ENCODE measurements at places on chromosomes 11 and 22.

GRCh38 chr11:78400702-78401101 is 16.9 kb downstream of the GAB2 start:
- DNase-seq, result no peak

- DNase-seq, result no peak
These were observed 8.2 kb upstream of the NAP1L4 start for GRCh38 chr11:3000032-3000961.

DNA sequence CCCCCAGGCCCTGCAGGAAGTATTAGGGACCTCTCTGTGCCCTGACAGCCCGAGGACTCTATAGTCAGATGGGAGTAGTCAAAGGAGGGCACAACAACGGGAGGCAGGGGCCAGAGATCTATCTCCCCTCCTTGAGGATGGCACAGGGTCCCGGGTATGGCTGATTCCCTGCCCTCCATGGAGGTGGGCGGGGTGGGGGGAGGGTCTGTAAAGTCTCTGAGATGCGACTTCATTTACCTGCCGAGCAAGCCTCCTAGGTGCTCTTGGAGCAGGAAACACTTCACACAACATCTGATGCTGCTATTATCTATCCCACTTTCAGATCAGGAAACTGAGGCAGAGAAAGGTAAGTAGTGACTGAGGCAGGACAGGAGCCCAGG is 769 bp upstream of the CDC42EP1 start:
- DNase-seq, result no peak

DNA sequence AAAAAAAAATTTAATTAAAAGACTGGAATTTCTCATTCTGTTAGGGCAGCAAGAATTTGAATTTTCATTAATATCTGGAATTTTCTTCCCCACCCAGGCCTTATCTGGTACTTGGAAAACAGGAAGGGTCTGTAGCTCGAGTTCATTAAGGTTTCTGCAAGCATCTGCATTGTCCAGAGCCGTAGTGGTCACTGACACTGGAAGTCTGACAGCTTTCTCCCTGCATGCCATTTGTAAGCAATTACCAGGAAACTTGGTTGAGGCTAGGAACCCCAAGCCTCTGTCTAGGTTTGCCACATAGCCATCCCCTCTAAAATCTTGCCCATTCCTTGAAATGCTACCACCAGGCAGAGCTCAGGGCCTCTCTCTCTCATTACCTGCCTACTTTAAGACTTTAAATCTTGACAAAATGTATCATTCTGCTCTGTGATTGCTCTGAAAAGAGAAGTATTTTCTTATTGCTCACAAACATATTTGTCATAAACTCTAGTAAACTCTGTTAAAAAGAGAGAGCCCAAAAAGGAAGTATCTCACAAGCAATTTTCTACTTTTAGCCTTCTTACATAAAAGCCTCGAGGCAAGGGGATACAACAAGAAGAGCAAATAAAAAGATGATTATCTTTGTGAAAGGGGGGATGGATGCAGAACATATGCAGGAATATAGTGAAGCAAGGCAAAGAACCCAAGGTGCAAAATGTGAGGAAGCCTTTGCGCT is 5.5 kb upstream of the PGM2L1 start:
- DNase-seq, result no peak

GRCh38 chr22:42955087-42955635 is 59.8 kb downstream of the PACSIN2 start:
- no peak for DNase-seq

- no peak for DNase-seq
These were observed 555.8 kb downstream of the BRD1 start for GRCh38 chr22:49271831-49272230.

- no peak for DNase-seq
These were observed 30.1 kb upstream of the TMEM45B start for GRCh38 chr11:129785383-129786111.

DNA sequence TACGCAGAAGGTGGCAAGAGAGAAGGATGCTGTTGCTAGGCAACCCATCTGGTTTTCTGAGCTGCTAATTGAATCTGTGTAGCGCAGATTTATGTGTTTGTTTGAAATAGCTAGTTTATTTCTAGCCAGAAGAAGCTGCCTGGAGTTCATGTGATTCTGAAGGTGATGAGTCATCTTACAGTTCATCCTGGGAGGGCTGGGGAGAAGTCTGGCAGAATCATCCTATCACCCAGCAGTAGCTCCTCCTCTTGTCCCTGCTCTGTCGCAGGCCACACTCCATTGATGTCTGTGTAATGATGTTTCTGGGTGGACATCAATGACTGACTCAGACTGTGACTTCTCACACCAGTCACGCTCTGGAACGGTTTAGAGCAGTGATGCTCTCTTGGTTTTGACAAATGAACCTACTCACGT is 4.8 kb upstream of the FBXO7 start:
- DNase-seq, result no peak

- no peak for DNase-seq
These were observed 12.9 kb downstream of the CHEK2 start for GRCh38 chr22:28728621-28729313.

GRCh38 chr22:37012262-37012904 is 6.9 kb downstream of the TST start:
- no peak for DNase-seq

DNA sequence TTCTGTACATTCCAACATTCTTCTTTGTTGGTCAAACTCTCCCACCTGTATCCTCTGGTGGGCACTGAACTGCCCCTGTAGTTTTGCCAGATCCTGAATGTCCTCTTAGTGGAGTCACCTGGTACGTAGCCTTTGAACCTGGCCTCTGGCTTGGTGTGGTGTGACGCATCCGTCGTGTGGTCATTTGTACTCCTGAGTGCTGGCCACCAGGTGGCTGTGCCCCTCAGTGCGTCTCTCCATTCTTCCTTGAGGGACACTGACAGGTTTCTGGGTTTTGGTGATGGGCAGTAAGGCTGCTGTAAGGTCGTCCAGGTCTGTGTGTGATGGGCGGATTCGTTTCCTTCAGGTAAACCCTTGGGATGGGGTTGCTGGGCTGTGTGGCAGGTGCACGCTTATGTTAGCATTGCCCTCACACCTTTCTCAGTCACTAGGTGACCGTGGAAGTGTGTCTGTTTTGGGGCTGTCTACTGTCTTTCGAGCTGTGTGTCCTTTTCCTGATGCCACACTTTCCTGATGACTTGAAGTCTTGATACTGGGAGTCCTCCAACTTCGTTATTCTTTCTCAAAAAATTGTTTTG is 13.6 kb upstream of the RANBP1 start:
- no peak for DNase-seq

GRCh38 chr11:96207459-96208449 is 135.2 kb downstream of the MAML2 start:
- no peak for DNase-seq

GRCh38 chr11:85182441-85183387 is 444.4 kb downstream of the DLG2 start:
- no peak for DNase-seq

DNA sequence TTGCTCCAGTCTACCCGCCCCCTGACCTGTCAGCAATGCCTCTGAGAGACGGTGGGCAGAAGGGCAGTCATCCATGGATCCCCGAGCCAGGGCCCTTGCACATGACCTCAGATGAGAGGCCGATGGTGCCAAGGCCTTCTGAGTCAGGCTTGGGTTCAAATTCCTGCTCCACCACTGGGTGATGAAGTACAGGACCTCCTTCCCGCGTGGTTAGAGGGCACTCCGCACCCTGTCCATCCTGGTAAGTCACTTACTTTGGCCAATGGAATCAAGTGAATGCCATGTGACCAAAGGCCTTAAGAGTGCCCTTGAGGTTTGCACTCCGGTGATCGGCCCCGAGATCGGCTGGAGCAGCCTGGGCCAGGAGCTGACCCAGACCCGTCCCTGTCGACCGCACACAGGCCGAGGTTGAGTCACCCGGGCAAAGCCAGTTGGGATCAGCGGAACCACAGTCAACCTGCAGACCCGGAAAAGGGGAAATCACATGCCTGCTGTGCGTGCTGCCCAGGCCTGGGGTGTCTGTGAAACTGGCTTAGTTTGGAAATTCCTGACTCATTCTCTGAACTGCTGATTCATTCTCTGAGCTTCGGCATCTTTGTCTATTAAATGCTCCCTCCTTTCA is 48.9 kb downstream of the RTL6 start:
- DNase-seq, result no peak

- no peak for DNase-seq
These were observed 616.6 kb downstream of the TBC1D22A start for GRCh38 chr22:47379037-47379436.

- no peak for DNase-seq
These were observed 4.5 kb downstream of the C11orf97 start for GRCh38 chr11:94516725-94517124.

GRCh38 chr22:17778412-17778976 is 4.2 kb upstream of the BID start:
- no peak for DNase-seq

- no peak for DNase-seq
These were observed 4.1 kb downstream of the NHERF4 start for GRCh38 chr11:119189393-119189792.

DNA sequence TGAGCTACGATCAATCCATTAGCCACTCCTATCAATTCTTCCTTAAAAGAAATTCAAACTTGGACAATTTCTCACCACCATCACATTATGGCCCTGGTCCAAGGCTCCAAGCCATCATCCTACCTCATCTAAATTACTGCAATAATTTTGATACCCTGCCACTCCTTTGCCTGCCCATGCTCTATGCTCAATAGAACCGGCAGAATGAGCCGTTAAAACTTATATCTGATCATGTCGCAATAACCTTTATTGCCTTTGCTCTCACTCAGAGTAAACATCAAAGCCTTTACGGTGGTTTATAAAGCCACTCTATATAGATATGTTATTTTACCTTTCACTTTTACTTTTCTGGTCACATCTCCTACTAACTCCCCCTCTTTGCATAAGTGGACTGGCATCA is 2392.1 kb upstream of the RAG2 start:
- DNase-seq, result no peak

DNA sequence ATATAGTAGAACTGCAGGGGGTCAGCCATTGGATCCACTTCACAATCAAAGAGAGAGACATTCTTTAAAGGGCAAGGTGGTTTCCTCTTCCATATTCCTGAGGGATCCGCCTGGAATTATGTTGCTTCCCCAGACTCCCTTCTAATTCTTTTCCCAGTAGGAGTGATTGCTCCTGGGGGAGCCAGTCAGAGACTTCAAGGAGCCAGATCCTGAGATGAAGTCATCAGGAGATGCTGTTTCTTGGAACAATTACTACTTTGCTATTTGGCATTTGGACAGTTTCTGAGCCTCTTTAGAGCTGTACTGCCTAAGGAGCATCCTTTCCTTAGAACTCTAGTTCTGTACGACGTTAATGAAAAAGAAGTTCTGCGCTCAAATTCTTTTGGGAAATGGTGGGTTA is 1.9 kb upstream of the OR9Q2 start:
- no peak for DNase-seq

- DNase-seq, result no peak
These were observed 829 bp upstream of the APOC3 start for GRCh38 chr11:116828632-116829524.

DNA sequence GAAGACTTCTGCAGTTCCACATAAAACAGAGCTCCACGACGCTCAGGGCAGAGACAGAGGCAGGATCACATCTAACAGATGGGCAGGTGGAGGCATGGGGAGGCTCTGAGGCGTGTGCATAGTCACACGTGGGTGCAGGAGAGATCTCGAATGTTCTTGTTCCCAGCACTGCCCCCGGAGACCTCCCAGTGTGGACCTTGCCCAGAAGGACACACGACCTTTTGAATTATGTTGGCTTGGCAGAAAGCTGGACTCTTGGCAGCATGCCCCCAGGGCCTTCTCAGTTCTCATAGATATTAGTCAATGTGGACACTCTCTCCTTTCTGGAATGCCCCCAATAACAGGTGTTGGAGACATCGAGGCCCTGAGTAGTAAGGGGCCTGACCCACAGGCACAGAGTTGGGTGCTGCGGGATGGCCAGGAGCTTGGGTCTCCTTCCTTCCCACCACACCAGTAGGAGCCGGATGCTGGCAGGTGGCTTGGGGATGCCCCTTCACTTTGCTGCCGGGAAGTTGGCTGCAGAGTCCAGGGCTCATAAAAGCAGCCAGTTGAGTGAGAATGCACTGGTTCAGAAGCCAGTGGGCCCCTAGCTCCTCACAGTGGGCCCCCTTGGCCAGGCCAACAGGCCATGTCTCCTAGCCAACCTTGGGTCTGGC is 12.1 kb downstream of the MYEOV start:
- DNase-seq, result no peak

All from T-helper 9 cell (primary cell).